ENCODE measurements at places on chromosomes 3 and 15.

GRCh38 chr3:152300029-152300731, 31.5 kb downstream of the MBNL1 start:
- no peaks in the 10 kb centered on the region for H3K36me3 ChIP-seq
- DNase-seq, result no peak
- H3K4me3 ChIP-seq, result peak overlapping the region; percentile 39

DNA sequence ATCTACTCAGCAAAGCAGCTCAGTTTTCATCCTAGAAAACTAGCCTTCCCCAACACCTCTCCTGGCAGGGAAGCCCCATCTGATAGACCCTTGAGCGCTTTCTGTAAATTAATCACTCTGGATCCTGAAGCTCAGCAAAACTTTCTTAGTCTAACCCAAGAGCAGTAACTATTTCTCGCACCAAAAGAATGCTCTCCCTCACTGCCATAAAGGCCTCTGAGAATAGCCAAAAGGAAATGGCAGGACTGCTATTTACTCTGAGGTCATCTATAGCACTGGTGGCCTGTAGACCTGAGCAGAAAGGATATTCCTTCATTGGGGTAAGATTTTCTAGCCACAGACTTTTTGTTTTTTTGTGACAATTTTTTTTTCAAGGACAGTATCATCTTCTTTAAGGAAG, 345.8 kb upstream of the ADAMTS9 start:
- no peaks in the 10 kb centered on the region for H3K4me1 ChIP-seq
- no peak overlapping the region for H3K4me3 ChIP-seq
- no peak overlapping the region for H3K27ac ChIP-seq

- no peaks in the 10 kb centered on the region for H3K4me1 ChIP-seq
- DNase-seq, result no peak
- no peak overlapping the region for H3K4me3 ChIP-seq
- no peaks in the 10 kb centered on the region for H3K27me3 ChIP-seq
- no peaks in the 10 kb centered on the region for H3K36me3 ChIP-seq
Observed at GRCh38 chr3:186869253-186870100, 27.0 kb downstream of the ADIPOQ start.

GRCh38 chr3:65081536-65081935, 393.7 kb upstream of the ADAMTS9 start:
- no peaks in the 10 kb centered on the region for H3K4me1 ChIP-seq
- no peak overlapping the region for H3K27ac ChIP-seq
- no peak overlapping the region for H3K4me3 ChIP-seq
- H3K36me3 ChIP-seq, result no peaks in the 10 kb centered on the region
- DNase-seq, result no peak

- H3K27me3 ChIP-seq, result no peaks in the 10 kb centered on the region
- peaks cover 36% of the 10 kb centered on the region for H3K36me3 ChIP-seq
- DNase-seq, result no peak
Observed at GRCh38 chr3:40309925-40310695, 603 bp downstream of the EIF1B start.

GRCh38 chr3:134369861-134370596, 4.2 kb downstream of the AMOTL2 start:
- H3K27ac ChIP-seq, result peak overlapping the region; percentile 100
- no peaks in the 10 kb centered on the region for H3K27me3 ChIP-seq
- peaks cover 33% of the 10 kb centered on the region for H3K4me1 ChIP-seq

DNA sequence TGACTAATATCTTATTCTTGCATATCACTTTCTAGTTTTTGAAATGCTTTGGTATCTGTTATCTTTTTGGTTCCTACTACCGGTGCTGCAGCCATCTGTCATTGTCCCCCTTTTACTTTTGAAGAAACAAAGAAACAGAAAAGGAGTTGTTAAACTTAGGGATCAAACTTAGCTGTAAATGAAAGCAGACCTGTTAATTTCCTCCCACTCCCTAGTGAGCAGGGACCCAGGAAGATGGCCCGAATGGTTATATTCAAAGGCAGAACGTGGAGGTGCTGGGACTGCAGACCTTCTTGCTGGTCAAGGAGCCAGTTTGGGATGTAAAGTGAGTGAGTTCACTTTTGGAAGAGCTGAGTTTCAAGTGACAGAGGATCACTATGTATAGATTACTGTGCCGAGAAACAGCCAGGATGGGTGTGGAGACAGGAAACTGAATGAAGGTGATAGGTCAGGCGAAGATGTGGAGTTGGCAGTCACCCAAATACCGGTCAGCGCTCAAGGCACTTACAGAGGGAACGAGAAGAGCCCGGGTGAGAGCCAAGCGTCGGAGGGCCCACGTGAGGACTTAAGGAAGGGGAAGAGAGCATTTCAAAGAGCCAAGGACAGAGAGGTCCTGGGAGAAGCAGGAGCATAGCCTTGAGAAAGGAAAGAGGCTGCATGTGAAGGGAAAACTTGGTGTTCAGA, 20.1 kb downstream of the KBTBD8 start:
- no peaks in the 10 kb centered on the region for H3K27me3 ChIP-seq
- DNase-seq, result no peak
- no peaks in the 10 kb centered on the region for H3K36me3 ChIP-seq
- no peak overlapping the region for H3K4me3 ChIP-seq
- no peak overlapping the region for H3K27ac ChIP-seq

- H3K27me3 ChIP-seq, result no peaks in the 10 kb centered on the region
- DNase-seq, result no peak
- no peak overlapping the region for H3K4me3 ChIP-seq
Observed at GRCh38 chr15:46778876-46779275, 938.4 kb upstream of the SEMA6D start.

- no peak for DNase-seq
- no peak overlapping the region for H3K4me3 ChIP-seq
- H3K36me3 ChIP-seq, result no peaks in the 10 kb centered on the region
- H3K27me3 ChIP-seq, result no peaks in the 10 kb centered on the region
Observed at GRCh38 chr3:157868196-157868595, 238.0 kb downstream of the SHOX2 start.

DNA sequence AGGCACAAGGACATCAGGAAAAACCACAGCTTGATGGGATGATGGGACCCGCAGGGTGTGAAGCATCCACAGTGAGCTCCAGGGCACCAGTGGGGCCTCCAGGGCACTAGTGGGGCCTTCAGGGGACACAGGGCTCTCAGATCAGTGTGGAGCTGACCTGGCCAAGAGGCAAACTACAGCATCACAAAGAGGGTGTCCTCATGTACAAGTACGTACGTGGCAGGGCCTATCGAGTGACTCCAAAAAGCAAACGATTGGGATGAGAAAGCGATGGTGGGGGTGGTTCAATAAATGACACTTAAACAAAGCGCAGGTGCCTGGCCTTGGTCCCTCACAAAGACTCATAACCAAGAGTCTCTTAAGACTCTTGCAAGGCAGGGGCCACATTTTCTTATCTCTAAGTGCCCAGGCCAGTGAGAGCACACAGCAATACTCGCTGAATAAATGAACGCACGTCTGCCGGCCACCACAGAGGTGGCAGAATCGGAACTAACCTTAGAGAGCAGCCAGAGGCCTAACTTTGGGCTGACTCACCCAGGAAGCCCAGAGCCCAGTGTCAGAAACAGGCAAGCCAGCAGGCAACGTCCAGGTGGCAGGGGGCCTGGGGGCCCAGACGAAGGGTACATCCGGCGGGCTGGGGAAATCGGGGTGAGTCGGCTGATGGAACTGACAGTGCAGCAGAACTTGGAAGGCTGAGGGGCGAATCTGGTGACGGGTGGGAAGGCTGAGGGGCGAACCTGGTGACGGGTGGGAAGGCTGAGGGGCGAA, 8.7 kb downstream of the PCSK6 start:
- peaks cover 5% of the 10 kb centered on the region for H3K4me1 ChIP-seq
- no peak overlapping the region for H3K27ac ChIP-seq
- no peaks in the 10 kb centered on the region for H3K36me3 ChIP-seq
- H3K4me3 ChIP-seq, result no peak overlapping the region
